ENCODE measurements at places on chromosomes 16 and 17.

DNA sequence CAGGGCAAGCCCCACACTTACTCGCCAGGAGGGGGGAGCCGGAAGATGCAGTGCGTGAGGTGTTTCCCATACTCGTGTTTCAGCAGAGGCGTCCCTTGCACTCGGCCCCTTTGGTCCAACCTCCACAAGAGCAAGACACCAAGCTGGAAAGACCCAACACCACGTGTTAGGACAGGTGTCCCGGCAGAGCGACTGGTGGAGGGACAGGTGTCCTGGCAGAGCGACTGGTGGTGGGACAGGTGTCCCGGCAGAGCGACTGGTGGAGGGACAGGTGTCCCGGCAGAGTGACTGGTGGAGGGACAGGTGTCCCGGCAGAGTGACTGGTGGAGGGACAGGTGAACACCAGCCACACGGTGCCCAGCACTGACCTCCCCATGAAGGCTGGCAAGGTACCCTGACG is 19.4 kb downstream of the IFT140 start:
- no peak for DNase-seq

DNA sequence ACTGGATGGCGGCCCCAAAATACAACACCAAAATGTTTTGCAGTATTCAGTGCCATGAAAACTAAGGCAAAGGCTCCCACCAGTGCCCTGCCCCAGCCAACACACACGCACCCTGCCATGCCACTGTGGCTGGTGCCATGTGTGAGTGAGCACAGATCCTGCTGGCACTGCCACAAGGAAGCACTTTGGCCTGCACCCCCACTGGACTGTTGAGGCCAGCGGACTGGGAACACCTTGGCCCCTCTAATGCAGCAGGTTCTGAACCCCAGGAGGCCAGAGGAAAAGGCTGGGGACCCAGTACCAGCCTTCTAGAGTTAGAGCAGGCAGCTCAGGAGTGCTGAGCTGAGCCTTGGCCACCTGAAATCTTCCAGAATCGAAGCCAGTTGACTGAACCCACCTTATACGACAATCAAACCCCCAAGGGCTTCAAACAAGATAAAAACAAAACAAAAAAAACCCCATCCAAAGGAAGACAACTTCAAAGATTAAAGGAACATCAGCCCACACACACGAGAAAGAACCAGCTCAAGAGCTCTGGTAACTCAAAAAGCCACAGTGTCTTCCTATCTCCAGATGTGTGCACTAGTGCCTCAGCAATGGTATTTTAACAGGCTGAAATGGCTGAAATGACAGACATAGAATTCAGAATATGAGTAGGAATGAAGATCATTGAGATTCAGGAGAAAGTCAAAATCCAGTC is 21.5 kb downstream of the NLRP1 start:
- DNase-seq = no peak

DNA sequence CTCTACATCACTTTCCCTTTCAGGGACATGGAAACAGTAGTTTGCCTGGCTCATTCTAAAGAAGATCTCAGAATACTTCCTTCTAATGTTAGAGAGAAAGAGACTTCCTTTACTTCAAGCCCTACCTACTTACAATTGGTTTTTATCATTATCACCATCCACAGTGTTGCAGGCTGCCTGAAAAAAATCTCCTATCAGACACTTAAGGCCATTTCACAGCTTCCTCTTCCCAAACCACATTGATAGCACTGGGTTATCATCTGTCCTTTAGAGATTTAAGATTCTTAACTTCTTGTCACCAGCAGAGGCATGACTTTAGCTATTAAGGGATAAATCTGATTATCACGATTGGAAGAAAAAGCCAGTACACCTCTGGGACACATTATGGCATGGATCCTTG is 178.5 kb upstream of the TBX2 start:
- no peak for DNase-seq

GRCh38 chr17:63629627-63630026 is 7.4 kb downstream of the MAP3K3 start:
- no peak for DNase-seq

- DNase-seq = no peak
Measured at GRCh38 chr17:17019891-17020456, 22.3 kb upstream of the MPRIP start.

DNA sequence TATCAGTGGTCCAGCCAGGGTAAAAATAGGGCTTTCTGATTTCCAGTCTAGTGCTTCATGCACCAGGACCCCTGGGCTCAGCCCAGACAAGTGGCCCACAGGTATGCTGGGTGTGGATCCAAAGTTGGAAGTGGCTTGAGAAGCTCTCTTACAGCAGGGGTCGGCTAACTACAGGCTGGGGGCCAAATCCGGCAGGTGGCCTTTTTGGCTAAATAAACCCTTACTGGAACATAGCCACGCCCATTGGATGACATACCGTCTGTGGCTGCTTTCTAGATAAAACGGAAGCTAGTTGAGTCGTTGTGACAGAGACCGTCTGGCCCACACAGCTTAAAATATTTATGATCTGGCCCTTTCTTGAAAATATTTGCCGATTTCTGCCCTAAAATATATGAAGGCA is 119.0 kb upstream of the CDC42EP4 start:
- no peak for DNase-seq

DNA sequence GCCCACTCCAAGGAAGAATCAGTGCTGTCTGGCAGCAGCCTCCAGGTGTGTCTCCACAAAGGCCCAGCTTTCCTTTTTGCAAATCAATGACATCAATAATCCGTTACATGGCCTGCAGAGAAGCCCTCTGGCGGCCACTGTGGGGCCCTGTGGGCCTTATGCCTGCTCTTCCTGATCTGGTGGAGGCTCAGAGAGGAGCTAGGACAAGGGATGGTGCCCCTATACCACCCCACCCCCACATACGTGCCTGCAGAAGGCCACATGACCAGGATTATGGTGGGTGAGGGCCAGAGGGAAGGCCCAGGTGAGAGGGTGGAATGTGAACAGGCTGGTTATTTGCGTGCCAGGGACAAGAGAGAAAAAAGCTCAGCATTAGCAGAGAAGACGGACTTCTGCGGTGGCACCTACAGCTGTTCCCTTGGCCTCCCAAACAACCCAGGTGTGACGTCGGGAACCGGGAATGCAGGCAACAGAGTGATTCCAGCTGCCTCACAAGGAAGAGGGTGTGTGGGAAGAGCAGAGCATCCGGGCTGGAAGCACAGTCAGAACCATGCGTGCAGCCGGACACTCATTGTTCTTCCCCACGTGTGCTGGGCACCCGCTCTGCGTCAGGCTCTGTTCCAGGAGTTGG is 22.5 kb downstream of the EIF4A3 start:
- DNase-seq = no peak

DNA sequence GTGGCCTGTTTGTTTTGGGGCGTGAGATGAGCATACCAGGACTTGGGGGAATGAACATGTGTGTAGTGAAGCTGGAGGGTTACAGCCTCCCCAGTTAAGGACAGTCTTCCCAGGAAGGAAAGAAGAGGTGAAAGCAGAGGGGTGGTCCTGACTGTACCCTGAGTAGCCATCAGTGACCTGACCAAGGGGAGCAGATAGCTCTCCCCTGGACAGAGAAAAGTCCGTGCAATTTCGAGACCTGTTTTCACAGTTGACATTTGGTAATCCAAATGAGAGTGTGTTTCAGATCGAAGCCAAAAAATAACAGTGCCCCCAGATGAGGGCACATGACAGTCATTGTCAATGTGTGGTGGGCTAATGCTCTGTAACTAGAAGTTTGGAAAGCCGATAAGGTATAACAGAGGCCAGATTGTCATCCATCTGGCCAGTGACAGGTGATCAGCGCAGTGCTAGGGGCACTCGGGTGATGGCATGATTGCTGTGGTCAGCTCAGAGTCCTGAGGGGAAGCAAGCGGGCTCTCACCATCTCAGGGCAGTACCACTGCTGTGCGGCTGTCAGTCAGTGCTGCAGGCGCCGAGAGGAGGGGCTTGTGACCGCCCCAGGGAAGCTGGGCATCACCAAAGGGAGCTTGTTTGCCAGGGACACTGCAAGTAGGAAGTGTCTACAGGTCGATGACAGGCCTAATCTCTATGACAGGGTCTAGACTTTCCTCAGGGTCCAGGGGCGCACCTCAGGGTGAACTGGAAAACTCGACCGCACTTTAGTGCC is 1.1 kb upstream of the NME2 start:
- DNase-seq = no peak

DNA sequence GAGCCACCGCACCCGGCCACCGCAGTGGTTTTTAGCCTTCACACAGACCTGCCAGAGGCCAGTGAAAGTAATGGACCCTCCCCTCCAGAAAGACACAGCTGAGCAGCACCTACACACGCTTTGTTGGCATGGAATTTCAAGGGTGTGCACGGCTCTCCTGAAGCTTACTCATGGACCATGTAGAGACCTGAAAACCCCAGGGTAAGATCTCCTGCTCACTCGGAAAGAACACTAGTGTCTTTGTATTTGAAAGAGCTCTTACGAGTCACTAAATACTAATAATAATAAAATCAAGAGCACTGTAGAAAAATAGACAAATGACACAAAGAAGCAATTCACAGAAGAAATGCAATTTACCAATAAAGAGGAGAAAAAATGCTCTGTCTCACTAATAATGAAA is 20.0 kb downstream of the SLC43A2 start:
- no peak for DNase-seq

DNA sequence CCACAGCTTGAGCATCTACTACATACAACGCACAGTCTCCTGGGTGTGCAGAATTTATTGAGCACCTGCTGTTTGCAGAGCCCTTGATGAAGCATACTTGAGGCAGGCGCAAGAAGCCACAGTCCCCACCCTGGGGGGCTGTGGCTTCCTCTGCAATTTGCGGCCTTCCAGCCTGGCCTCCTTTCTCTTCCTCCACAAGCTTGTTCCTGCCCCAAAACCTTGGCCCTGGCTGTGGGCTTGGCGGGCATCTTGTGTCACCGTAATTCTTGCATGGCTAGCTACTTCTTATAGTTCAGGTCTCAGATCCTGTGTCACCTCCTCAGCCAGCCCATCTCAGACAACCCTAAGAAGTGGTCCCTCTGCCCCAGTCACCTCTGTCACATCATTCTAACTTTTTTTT is 43.9 kb upstream of the POLR3E start:
- no peak for DNase-seq

- no peak for DNase-seq
Measured at GRCh38 chr16:80028581-80029380, 428.2 kb upstream of the MAF start.

DNA sequence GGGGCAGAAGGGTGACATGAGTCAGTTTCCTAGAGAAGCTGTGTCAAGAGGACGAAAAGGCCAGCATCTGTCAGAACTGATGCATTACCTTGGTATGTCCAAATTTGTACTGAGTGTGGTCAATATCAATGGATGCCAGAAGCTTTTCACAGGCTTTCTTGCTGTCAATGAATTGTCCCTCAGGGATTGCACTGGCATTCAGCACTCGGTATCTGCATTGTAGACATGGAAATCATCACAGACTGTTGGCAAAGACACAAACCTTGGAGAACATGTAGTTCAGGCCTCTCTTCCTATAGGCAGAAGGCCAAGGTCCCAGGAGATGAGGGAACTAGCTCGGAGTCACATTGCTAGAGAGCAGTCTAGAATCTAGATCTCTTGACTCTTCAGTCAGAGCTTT is 16.6 kb downstream of the MYH3 start:
- no peak for DNase-seq

DNA sequence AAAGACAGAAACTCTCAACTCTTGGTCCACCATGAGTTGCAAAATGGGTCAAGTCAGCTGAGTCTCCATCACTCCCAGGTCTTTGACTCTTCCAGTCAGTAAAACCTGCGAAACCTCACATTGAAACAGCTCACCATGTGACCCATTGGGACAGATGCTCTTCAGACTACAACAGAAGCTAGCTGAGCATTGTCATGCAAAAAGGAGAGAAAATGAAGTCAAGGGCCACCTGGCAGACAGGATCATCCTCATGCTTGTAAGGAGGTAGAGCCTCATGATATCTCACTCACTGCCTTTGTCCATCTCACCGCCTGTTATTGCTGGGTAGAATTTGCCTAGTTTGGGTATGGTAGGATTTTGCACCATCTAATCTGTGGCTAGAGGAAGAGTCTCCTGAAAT is 50.2 kb downstream of the MAF start:
- DNase-seq = no peak

DNA sequence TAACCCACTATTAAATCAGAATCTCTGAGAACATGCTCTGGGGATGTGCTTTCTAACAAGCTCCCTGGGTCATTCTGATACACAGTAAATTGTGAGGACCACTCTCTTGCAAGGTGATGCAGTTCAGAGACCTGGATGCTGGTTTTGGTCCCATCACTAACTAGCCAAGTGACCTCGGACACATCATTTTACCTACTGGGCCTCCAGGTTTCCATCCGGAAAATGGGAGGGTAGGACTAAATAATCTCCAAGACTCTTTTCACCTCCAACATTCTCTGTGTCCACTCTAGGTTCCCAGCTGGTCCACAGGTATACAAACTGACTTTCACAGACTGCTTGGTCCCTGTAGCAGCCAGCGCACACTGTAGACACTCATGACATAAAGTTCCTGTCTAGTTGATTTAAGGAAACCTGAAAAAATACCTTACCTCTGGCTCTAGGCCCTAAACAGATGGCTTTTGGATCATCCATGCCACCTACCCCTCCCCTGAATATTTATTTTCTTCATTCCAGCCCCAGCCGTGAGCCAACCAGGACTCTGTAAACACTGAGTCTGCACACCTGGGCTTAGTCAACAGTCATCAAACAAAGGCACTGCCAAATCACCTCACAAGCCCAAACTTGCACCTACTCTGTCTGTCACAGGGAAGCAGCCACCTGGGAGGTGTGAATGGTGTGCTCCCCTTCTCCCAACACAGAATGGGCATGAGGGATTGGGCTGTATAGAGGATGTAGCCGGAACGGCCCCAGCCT is 51.3 kb upstream of the MRPS23 start:
- no peak for DNase-seq

GRCh38 chr17:18185832-18186626 is 2.4 kb downstream of the ALKBH5 start:
- no peak for DNase-seq

DNA sequence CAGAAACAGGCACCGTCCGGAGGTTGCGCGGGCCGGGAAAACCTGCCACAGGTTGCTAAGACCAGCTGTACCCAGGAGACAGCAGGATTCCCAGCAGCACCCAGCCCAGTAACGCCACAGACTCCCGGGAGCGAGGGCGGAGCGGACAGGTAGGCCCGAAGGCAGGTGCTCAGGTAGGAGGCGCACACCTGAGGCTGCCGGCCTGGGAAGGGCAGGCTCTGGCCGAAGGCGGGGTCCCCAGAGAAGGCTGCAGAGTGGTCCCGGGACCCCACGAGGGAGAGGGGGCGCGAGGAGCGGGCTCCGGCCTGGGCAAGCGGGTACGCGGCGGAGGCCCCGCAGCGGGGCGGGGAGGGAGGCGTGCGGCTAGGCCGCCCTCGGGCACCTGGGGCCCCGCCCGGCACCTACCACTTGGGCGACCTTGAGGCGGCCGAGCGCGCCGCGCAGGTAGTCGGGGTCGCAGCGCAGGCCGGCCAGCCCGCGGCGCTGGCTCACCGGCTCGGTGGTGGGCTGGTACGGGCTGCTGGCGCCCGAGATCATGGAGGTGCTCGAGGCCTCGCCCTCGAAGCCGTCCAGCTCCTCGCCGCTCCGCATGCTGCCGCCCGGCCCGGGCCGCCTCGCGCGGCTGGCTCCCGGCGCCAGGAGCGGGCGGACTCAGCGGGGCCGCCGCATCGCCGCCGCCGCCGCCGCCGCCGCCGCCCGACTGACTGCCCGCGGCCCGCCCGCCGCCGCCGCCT is 441 bp downstream of the CMTM4 start:
- DNase-seq = no peak

- no peak for DNase-seq
Measured at GRCh38 chr16:10250137-10250828, 68.1 kb upstream of the GRIN2A start.

Measured in GOT3 (cell line).